Left kidney (tissue), 8 donors: ENCODE measurements at places on chromosomes 2 and 18. TPM values are rescaled to one million over a fixed set of nuclear protein-coding genes. Genes with fewer than 3 reads are reported as not detected.
A peak's percentile ranks its signal among the peaks of the same experiment; 100 is the strongest.

DNA sequence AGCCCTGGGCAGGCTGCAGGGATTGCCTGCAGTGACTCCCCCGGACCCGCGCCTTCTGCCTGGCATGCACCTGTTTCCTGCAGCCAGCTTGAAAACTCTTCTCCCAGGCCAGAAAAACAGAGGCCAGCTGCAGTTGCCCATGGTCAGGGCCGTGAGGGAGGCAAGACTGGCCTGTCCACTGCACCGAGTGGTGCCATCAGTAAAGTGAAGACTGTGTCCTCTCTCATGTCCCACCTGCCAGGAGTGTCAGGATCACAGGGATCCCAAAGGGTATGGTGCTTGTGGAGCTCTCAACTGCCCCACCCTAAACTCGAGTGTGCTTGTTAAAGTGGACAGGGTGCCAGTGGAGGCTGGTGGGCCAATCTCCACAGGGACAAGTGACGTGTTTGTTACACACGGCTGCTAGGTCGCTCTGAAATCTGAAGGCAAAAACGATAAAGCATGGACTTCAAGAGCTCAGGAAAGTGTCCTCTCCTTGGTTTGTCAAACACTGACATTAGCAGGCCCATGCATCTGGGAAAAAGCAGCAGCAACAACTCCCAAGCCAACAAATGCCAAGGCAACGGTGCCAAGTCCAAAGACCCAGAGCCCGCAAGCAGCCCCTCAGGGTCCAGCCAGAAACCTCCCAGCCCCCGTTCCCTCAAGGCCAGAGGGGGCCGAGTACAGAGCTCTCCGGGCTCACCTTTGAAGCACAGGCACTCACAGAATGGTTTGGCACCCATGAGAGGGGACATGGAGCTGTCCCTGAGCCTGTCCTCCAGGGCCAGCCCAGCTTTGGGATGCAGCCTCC lies 213.2 kb downstream of the HDAC4 start:
- DNase-seq = no peak

GRCh38 chr2:181122601-181123000 lies 142.2 kb downstream of the UBE2E3 start:
- DNase-seq = no peak

DNA sequence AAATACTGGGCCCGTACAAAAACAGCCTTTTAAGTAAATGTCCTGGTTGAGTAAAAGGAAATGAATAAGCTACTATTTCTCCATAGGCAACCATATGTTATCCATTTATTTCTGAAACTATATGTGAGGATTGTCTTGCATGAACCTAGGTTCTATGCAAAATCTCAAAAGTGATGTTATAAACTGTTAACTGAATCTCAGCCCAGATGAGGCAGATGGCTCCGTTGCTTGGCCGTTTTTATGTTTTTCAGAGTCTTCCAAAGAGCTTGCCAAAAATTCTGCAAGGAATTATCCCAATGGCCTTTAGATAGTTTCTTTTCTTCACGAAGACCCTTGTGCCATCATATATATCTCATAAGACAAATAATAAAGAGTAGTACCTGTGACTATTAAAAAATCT lies 1669.5 kb upstream of the DDX18 start:
- DNase-seq = no peak

DNA sequence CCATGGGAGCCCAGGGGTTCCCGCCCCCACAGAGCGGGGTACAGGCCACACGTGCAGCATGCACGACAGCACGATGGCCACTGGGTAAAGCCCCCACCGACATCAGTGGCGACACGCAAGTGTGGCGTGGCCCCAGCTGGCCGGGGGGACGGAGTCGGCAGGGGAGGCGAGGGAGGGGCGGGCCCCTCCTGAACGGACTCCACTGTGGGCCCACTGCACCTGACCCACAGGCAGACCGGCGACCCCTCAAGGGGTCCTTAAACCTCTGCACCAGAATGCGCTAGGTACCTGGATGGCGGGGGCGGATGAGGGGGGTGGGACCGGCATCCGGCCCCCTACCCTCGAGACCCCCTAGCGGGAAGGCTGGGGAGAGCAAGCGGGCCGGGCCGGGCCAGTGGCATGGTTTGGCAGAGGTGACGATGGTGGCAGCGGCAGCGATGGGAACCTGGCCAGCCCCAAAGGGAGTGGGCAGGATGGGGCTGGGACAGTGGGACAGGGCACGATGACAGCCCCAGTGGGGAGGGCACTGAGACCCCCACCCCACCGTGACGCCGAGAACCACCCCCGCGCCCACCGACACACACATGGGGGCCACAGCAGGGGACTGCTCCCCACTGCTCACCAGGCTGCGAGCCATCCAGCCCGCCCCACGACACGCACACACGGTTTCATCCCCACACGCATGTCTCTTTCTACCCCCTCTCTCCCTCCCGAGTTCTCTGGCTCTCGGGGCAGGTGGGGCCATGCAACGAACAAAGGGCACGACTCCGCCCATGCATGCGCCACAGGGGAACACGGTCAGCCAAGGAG lies 91.9 kb upstream of the ANKRD30BL start:
- no peak for DNase-seq

DNA sequence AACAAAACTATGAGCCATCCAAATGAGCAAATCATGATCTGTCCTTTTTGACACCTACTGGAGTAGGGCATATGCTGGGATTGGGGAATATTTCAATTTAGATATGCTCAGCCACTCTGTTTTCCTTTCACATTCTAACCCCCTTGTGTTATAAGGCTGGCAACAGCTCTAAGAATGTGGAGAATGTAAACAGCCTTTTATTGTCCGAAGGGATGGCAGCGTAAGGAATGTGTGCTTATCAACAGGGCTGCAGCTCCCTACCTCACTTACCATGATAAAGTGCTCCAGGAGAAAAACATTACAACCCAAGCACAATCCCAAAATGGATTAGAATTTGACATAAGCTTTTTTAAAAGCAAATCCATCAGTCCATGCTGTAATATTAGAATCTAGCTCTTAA lies 2.2 kb downstream of the NXPH2 start:
- DNase-seq = no peak

- DNase-seq = no peak
These were observed 232.8 kb downstream of the CCDC85A start for GRCh38 chr2:56416500-56417176.

- DNase-seq = peak; percentile 59
These were observed 283.3 kb downstream of the NRXN1 start for GRCh38 chr2:50748671-50749070.

DNA sequence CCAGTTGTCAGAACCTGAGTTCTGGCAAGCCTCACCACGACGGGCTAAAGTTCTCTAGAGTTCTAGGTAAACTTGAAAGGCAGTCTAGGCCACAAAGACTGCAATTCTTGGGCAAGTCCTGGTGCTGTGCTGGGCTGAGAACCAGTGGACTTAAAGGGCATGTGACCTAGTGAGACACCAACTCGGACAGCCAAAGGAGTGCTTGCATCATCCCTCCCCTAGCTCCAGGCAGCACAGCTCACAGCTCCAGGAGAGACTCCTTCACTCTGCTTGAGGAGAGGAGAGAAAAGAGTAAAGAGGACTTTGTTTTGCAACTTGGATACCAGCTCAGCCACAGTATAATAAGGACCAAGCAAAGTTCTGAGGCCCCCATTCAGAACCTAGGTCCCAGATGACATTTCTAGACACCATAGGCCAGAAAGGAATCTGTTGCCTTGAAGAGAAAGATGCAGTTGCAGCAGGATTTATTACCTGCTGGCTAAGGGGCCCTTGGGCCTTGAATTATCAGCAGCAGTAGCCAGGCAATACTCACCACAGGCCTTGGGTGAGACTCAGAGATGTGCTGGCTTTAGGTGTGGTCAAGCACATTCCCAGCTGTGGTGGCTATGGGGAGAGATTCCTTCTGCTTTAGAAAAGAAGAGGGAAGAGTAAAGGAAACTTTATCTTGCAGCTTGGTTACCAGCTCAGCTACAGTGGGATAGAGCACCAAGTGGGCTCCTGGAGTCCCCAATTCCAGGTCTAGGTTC lies 51.8 kb downstream of the UPP2 start:
- no peak for DNase-seq

- DNase-seq = no peak
These were observed 109.1 kb downstream of the RIF1 start for GRCh38 chr2:151518802-151519201.

DNA sequence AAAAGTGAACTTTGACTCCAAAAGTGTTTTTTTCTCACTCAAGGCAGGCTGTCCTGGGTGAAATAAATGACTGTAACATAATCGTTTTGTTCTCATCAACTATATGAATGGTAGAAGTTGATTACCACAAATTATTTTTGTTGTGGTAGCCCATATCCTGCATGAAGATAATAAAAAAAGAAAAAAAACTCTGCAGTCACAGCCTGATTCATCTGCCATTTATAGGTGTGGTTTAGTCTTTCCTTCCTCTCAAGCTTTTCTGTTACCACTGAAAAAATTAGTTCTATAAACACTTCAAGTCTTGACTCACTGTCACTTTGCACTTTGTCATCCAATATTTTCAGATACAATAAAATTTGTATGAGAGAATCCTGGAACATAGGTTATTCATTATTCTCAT lies 522.0 kb downstream of the PLCL1 start:
- DNase-seq = no peak

- no peak for DNase-seq
These were observed 107.6 kb downstream of the TMEM17 start for GRCh38 chr2:62398356-62398755.

DNA sequence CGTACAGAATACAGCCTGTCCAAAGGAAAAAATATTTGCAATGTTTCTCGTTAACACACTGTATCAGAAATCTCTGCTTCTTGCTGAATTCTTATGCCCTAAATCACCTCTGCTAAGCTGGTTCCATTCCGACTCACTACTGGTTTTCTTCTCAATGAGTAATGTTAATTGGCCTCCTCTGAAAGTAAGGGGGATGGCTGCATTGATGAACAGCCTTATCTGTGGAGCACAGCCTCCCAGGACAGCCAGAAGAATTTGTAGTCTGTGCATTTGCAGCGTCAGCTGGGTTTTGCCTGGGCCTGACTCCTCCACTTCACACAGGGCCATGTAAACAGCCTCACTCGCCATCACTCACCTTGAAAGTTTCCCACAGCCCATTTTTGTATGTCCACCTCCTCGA lies 127.7 kb downstream of the RNF152 start:
- no peak for DNase-seq

DNA sequence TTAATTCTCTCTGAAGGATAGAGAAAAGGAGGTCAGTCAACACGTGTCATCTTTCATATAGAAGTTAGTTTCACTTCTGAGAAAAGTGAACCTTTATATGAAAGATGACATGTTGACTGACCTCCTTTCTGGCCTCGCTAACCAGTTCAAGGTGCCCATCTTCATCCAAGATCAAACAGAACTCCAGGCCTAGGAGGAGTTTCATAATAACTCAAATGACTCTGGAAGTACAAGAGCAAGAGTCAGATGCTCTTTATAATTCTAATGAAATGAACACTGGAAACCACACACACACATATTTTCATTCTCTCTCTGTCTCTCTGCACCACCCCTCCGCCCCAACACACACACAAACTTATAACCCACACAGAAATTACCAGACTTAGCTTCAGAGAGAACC lies 16.3 kb downstream of the ANKRD44 start:
- no peak for DNase-seq

DNA sequence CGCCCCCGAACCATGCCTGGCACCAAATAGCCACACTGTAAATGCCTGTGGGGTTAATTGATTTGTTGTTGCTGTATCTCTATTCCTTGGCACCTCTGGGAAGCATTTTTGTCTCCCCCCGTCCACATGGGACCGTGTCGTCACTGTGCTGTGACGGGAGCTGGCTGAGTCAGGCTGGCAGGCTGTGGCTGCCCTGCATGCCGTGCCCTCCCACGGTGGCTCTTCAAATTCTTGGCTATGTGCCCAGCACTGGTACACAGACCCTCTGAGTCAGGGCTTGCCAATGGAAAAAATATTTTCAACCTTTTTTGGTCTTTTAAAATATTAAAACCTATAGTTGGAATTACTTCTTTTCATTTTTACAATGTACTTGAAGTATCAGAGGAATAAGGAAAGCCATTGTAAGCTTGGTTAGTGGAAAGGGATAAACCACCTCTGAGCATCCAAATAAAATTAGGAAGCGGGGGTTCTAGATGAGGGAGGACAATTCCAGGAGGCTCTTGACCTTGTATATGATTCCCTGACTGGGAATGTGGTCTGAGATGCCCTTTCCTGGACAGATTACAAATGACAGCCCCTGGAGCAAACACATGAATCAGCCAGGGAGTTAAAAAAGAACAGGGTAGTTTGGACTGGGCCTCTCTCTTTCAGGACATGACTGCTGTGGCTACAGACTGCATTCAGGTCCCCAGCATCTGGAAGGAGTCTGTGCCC lies 59.4 kb downstream of the DGKD start:
- no peak for DNase-seq

Gene CDH2
- polyA plus RNA-seq = 109 TPM

Gene CD207
- polyA plus RNA-seq = not detected

Gene SCYGR2
- polyA plus RNA-seq = not detected
